Naive thymus-derived CD4-positive, alpha-beta T cell (primary cell): ENCODE measurements at places on chromosomes 12 and 14. TPM values are rescaled to one million over a fixed set of nuclear protein-coding genes. Genes with fewer than 3 reads are reported as not detected.

- DNase-seq = no peak
Measured at GRCh38 chr14:77869340-77869739, 69.4 kb downstream of the ADCK1 start.

DNA sequence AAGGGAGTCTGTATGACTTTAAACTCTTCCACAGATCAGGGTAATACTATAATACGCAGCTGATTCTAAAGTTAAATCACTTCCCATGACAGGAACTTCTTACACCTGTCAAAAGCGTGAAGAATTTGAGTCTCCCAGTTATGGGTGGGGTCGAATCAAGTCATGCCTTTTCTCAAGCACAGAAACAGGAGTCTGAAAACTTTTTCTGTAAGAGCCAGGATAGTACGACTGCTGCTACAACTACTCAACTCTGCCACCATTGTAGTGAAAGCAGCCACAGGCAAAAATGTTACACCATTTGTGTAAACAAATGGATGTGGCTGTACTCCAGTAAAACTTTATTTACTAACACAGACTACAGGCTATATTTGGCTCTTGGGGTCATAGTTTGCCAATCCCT, 90.3 kb downstream of the DUSP6 start:
- no peak for DNase-seq

GRCh38 chr12:20446836-20447235, 78.5 kb downstream of the PDE3A start:
- no peak for DNase-seq

- DNase-seq = peak; percentile 50
Measured at GRCh38 chr14:102320033-102320660, 601 bp downstream of the ZNF839 start.

GRCh38 chr12:92094751-92095161, 50.9 kb downstream of the BTG1 start:
- DNase-seq = no peak

DNA sequence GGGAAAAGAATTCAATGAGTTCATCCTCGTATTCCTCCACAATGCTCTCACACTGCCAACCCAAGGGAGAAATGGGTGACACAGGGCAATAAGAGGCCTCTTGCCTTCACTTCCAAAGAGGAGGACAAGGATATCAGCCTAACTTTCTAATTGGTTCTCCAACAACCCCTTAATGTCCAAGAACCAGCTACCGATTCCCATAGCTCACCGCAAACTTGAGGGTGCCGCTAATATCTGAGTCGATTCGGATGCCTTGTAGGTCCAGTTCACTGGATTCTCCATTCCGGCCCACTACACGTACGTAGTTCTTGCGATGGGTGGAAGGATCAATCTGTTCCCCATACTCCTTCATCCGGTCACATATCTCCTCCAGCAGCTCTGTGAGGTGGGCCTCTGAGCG, 4.8 kb downstream of the CNPY2 start:
- no peak for DNase-seq

- DNase-seq = no peak
Measured at GRCh38 chr12:130752692-130753230, 36.7 kb upstream of the RIMBP2 start.

- no peak for DNase-seq
Measured at GRCh38 chr12:117559978-117560377, 198.6 kb upstream of the NOS1 start.

DNA sequence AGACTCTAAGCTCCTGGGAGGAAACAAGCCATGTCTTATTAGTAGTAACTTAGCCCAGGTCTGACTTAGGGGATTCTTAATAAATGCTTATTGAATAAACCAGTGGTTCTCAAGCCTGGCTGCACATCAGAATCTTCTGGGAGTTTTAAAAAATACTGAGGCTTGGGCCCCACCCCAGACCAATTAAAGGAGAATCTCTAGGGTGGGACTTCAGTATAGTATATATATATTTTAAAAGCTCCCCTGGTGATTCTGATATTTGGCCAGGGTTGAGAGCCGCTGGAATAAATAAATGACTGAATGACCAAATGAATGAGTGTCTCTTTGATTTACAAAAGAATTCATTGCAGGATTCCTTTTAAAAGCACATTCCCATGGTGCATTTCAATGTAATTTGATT, 151.5 kb upstream of the GSC start:
- no peak for DNase-seq

DNA sequence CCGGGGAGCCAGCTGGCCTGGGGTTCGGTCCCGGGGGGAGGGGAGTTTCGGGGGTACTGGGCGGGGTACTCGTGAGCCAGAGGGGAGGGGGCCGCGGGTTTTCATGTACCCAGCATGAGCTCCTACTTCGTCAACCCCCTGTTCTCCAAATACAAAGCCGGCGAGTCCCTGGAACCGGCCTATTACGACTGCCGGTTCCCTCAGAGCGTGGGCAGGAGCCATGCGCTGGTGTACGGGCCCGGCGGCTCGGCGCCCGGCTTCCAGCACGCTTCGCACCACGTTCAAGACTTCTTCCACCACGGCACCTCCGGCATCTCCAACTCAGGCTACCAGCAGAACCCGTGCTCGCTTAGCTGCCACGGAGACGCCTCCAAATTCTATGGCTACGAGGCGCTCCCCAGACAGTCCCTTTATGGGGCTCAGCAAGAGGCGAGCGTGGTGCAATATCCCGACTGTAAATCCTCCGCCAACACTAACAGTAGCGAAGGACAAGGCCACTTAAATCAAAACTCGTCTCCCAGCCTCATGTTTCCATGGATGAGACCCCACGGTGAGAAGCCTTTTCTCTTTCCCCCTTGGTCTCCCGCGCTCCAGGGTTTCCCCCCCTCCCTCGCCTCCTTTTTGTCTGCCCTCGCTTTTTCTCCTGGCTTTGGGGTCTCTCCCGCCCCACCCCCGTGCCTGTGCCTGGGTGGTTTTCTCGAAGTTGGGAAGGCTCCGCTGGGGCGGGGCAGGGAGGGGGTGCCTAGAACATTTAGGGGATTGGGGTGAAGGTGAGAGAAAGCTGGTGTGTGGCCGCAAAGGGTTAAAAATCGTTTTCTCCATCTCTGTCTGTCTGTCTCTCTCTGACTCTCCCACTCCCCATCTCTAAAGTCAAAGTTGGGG, 627 bp downstream of the HOXC8 start:
- no peak for DNase-seq

DNA sequence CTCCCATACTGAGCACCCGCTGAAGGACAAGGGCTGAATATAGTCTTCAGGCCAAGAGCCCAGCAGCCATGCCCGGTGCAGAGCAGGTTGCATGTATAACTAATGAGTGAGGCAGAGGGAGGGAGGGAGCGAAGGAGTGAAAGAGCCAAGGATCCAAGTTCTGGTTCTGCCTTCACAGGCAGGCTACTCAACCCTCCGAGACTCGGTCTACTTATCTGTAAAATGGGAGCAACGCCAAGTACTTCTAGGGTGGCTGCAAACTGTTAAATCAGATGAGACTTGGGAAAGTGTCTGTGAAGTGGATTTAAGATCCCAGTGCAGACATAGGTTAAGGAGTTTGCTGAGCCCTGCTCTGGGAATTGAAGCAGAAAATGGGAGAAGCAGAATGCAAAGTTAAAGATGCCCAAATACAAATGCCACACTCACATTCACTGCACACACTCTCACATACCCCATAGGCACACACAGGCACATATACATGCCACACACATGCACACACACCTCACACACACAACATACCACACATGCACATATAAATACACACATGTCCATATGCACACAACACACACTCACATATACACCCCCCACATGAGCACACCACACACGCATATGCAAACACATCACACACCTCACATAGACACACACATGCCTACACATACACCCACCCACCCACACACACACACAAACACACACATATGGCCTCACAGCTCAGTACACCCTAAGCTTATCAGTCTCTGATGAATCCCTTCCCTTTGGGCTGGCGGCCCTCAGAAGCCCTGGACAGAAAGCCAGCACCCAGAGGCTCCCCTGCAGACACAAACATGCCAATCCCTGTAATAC, 76.7 kb downstream of the PITPNM2 start:
- DNase-seq = no peak

DNA sequence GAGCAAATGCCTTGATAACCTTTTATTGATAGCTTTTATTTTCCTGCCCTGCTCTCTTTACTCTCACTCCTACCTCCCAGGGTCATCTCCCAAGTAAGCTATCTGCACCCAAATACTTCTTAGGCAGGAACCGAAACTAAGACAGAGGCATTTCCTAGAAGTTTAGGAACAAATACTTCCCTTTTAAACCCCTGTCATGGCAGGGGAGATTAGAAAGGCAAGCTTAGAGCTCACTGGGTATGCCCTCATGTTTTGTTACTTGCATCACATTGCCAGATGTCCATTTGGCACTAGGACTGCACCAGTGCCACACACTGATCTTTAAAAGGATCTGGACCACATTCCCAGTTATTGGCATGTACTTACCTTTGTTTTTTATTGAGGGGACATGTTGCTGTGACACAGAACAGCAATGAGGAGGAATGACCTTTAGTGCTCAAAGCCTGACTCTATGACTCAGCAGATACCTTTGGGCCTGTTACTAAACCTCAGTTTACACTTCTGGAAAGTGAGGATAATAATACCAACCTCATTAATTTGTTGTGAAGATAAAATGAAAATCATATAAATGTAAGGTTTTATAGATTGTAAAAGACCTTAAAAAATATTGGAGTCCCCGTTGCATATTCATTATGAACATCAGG, 40.9 kb upstream of the MBIP start:
- no peak for DNase-seq

GRCh38 chr12:26125400-26126339, 833 bp upstream of the BHLHE41 start:
- no peak for DNase-seq

DNA sequence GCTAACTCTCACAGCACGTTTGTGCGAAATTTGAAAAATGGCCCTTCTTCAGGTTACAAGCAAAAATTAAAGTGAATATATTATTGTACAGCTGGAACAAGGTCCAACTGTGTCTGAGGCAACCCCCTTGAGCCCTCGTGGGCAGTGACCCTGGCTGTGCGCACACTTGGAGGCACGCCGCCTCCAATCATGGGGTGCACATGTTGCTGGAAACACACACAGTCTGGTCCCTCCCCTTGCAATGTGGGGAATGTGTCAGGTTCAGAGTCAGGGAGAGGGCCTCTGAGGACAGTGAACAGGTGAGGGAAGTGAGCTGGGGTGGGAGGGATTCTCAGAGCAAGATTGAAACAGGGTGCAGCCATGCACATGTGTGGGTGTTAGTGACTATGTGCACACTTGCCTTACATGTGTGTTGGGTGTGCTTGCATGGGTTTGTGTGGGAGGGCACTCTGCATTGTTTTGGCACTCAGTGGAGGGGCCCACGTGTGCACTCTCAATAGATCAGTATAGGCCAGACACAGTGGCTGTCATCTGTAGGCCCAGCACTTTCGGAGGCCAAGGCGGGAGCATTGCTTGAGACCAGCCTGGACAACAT, 9.6 kb downstream of the TSPAN9 start:
- no peak for DNase-seq

SLCO1C1 gene
- total RNA-seq = not detected

NKX2-8 gene
- total RNA-seq = not detected

CLEC2A gene
- total RNA-seq = not detected
